ENCODE measurements at places on chromosomes 5 and 9. TPM values are rescaled to one million over a fixed set of nuclear protein-coding genes. Genes with fewer than 3 reads are reported as not detected.

DNA sequence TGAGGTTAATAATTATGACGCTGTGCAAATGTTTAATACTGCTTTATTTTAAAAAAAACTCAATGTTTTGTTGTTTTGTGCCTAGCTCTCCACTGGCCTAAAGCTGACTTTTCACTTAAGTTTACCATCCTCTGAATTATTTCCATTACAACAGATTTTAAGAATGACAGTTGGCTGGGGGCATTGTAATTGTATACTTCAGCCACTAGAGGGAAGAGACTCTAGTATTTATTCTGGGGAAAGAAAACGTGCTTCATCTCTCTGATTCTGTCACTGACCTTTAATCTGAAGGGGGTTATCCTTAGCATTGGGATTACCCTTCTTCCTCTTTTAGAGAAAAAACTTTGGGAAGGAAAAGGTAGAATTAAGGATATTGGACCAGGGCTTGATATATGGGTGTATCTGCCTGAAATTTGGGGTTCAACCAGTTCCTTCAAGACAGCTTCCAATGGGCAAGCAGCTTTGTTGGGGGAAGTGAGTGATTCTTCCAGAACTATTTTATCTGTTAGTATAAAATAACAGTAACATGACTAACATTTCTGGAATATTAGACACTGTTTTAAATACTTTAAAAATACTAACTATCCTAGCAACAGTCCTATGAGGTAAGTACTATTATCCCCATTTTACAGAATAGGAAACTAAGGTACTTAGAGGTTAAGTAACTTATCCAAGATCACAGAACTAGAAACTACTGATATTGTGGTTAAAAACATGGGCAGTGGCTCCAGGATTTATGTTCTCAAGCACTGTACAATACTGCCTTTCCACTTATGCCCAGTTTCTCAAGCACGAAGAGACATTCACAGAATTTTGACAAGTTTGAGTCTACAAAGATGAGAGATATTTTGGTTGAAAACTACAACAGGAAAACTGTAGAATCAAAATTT, 208.4 kb downstream of the CD180 start:
- DNase-seq: no peak

DNA sequence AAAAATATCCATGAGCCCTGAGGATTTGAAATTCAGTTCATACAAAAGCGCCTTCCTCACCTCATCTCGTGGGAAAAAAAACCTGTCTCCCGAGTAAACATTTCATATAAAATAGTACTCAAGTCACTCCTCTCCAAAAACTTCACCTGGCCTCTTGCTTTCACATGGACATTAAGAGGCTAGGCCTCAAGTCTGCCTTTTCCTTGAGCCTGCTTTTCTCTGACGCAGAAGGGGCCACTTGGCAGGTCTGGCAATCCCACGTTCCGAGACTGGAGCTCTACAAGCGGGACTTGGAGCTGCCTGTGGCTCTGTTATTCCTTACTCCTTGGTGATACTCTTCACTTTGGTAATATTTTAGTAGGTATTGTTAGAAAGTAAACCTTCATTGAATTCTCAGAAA, 26.9 kb upstream of the CKS2 start:
- no peak for DNase-seq

DNA sequence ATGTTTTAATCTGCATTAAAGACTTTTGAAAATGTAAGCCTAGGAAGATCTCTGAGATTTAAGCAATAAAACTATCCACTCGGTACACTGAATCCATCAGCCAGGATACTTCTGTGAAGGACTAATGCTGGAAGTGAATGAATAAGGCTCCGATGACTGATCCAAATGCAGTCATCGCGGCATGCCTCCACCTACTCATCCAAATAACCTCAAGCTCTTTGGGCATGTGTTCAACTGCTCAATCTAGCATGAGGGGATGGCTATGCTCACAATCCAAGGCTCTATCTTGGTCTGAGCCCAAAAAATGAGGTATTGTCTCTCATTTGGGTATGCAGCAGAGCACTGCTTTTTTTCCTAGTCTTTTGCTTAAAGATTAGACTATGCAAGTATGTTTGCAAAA, 19.2 kb downstream of the MARCHF3 start:
- DNase-seq: no peak

- no peak for DNase-seq
These were observed 376.4 kb downstream of the DEPDC1B start for GRCh38 chr5:60323596-60323995.

GRCh38 chr9:112112519-112112918, 62.6 kb downstream of the SUSD1 start:
- DNase-seq: no peak

- no peak for DNase-seq
These were observed 527 bp downstream of the MEF2C start for GRCh38 chr5:88882276-88883038.

The SH3RF2 gene
- 122 TPM for total RNA-seq

DNA sequence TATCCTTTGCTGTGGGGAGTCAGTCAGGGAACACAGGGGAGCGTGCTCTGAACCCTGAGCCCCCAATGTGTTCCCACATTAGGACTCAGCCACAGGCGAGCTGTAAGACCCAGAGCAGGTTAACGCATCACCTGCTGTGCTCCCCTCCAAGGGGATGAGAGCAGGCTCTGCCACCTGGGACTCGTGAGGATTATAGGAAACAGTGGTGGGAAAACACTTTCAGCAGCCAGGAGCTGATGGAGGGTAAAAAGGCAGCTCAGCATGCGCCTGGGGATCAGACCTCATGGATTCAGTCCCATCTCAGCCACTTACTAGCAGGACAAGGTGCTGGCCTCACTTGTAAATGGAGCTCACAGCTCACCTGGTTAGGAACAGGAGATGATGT, 9.2 kb downstream of the JADE2 start:
- DNase-seq: no peak

The ENTPD8 gene
- not detected for total RNA-seq

GRCh38 chr9:88753691-88754367, 218.9 kb downstream of the NXNL2 start:
- no peak for DNase-seq

The CDKN2B gene
- total RNA-seq: 57.9 TPM

DNA sequence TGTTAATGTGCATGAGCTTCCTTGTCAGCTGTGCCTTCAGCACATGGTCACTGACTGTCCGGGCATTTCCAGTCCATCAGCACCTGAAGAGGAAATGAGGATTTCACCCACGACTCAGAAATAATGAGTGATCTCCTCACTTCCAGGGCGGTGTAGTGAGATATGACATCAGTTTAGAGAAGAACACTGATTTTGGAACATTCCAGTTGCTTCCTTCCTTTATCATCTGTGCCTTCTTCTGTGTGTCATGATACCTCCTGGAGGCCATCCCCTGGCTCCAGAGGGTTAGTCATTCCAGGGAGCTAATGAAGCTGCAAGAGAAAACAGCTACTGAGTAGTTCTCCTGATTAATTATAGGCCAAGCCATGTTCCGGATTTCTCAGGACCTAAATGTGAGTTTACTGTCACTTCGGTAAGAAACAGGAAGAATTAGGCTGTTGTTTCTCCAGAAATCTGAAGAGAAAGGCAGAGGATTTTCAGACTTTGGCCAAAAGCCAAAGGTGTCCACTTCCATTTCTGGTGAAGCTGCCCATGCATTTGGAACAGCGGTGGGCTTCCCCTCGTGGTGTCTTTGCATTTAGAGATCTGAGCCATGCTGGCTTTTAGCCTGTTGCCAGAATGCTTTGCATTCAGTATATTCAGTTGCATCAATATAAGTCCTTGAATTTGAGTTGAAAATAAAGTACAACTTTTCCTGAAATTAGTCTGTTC, 161.3 kb upstream of the OTULINL start:
- DNase-seq: no peak

DNA sequence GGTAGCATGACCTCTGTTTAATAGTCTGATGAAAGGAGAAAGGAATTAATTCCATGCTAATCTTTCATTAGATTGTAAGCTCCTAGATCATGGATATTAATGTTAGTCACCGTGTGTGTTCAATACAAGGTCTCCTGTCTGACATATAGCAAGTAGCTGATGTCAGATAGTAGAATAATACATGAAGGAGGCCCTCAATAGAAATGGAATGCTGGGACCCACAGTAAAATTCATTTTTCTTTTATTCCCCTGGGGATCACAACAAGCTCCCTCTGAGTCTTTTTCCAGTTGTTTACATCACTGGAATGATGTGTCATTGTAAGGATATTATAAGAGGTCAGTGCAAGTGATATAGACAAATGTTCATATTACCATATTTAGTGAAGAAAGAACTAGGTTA, 240.3 kb upstream of the TRPC7 start:
- no peak for DNase-seq

Data from lower leg skin (tissue), 4 donors.